ENCODE measurements at places on chromosomes 3 and 15.

DNA sequence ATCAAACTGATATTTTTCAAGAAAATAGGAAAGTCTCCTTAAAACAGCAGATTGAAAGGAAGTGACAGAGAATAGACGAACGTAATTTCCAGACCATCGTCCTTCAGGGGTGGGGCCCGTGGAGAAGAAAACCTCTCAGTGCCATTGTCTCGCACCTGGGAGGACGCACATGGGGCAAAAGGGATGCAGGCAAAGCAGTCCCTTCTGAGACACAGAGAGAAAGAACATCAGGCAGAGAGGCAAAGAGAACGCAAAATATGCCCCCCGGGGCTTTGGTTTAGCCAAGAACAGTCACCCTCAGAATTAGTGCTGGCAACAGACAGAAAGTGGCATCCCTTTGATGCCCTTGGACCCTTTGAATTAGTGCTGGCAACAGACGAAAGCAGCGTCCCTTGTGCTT lies 37.0 kb downstream of the MUC20 start:
- DNase-seq: no peak

GRCh38 chr15:35723852-35724251 lies 177.9 kb upstream of the DPH6 start:
- no peak for DNase-seq

DNA sequence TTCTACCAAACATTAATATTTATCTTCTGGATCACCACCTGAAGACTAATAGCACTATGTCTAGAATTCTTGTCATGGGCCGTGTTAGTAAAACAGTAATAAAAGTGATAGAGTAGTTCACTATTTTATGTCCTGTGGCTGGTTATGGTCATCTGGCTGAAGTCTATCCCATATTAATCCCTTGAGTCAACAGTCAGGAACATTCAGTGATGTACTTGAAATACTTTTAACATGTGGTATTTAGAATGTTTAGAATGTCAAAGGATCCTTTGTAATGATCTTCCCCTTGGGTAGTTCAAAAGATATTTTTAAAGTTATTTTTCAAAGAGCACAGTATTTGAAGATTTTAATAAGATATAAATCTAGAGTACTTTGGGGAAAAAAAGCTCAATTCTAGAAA lies 117.0 kb downstream of the MBNL1 start:
- DNase-seq: no peak

GRCh38 chr15:69725957-69726356 lies 273.3 kb downstream of the RPLP1 start:
- no peak for DNase-seq

DNA sequence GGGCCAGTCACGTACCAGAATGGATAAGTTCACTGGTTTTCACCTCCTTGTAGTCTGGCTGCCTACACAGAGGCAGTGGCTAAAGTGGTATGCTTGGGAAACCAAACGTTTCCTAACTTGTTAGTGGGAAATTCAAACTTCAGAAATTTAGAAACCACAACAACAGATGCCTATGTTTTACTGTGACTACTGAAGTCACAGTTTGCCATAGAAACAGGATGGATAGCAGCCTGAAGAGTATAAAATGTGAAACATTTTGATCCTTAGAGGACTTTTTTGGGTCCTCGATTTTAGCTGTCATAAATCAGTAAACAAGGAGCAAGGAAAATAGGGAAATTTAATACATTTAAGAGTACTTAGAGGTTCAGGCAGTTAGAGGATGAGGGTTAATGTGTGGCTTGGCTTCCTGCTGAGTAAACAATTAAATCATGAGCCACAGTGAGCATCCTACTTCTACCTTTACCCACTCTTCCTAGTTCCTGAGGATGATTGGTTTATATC lies 48.6 kb downstream of the CMSS1 start:
- DNase-seq: no peak

DNA sequence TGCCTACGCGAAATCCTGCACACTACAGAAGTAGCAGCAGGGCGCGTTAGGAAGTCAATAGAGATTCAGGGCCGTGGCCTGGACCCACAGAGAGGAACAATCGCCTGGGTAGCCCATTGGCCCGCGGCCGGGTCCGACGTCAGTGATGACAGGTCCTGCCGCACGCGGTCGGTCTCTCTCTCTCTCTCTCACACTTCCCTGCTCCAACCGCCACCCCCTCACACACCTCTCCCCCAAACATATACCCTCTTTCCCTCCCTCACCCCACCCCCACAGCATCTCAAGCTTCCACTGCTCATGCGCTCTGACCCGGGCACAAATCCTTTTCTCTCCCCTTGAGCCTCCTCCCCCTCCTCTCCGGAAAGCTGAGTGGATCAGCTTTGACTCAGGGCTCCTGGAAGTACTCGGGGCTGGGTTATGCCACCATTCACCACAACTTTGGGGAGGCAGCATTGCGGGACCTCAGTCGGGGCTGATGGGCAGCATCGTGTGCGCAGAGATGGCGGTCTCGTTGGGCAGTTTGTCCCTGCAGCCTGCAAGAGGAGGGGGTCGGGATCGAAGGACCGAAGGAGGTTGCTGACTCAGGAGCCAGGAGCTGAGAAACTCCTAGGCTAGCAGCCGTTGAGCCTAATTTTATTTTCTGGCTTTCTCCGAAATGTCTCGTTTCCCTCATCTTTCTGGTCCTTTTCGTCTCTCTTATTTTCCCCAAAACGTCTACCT lies 9.0 kb downstream of the ZIC4 start:
- no peak for DNase-seq

- DNase-seq: no peak
These were observed 33.8 kb upstream of the RAB11A start for GRCh38 chr15:65835447-65835846.

- DNase-seq: no peak
These were observed 225.2 kb upstream of the PRICKLE2 start for GRCh38 chr3:64450396-64450956.

- DNase-seq: no peak
These were observed 12.2 kb downstream of the ALG1L2 start for GRCh38 chr3:130093741-130094391.

DNA sequence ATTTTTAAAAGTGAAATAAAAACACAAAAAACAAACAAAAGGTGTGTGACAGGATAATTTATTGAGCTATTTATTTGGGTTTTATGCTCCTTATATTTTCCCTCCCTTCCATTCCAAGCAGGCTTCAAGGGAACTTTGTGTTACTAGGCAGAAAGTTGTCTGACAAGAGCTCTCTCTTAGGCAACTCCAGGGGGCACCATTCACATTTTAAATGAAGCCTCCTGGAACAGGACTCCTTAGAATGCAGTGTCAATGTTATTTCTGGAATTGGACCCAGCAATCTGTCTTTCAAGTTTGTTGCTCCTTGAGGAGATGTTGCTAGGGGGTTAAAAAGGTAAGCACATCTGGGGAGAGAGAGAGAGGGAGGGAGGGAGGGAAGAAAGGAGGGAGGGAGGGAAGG lies 5.4 kb upstream of the RFX7 start:
- peak; percentile 65 for DNase-seq

DNA sequence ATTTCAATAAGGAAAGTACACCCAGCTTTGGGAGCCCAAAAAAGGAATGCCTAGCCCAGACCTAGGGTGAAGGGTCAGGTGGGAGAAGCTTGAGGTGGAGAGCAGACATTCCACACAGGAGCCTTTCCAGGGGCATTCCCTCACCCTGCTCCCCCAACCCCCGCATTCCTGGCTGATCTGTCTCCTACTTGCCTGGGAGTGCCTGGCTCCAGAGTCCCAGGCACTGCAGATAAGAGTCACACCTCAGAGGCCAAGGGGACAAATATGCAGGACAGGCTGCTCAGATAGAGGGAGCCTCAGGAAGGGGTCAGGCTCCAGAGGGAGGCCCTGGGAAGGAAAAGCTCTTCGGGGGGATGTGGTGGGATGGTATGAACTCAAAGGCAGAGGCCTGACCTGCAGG lies 20.8 kb upstream of the HCN4 start:
- DNase-seq: no peak

DNA sequence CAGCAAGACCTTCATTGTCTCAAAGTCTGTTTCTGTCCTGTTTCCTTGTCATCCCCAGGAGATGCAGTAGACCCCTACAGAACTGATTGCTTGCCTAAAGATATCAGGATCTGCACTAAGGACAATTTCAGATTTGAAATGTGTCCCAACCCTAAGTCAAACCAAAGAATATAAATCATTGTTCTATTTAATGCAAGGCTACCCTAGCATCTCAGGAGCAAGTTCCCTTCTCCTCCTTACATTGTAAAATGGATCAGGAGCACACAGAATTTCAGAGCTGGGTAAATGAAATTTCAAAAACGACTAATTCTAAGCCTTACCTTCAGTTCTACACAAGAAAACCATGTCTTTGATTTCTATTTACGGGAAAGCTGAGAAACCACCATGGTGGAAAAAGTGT lies 360.9 kb upstream of the KCNH8 start:
- no peak for DNase-seq

DNA sequence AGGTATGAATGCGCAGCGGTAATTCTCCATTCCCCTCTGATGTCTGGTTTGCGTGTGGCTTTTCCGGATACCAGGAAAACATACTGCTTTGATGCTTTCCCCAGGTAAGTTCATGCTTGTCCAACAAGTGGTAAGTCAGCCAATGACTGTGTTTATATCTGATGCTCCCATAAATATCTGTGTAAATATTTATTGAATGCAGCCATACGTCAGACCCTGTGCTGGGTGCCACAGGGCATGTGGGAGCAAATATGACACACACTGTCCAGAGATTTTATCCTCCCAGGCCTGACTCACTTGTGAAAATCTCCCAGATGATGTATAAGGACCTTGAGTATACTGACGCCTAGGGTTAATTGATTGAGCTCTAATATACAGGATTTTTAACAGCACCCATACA lies 29.6 kb upstream of the CEMIP start:
- no peak for DNase-seq

DNA sequence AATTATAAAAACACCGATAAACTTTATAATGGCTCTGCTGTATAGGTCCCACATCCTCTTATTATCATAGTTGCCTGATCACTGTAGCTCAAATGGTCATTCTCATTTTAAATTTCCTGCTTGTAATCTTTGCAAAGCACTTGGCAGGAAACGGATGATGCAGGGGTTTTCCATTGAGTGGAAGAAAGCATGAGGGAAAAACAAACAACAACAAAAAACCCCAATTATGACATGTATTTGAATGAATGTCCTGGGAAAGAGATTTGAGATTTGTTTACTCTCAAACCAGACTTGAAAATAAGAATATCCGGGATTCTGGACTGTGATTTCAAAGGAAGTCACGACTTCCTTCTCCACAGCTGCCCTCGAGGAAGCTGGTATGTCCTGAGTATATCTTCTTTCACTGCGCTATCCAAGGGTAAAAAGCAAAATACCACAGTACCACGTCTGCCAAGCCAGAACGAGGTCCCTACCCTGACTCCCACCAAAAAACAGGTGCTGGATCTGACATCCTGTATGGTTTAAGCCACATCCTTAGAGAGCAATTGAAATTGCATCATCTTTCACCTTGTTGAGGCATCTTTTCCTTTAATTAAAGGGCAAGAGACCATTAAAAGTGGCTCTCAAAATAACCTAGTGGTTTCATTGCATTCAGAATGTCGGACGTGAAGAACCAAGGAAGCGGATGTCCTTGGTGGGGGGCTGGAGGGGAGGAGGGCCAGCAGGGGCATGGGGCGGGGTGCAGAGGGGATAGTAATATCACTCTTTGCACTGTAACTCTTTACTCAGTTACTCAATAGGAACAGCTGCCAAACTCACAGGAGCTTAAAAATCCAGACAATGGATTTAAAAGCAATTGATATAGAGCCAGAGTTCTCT lies 13.5 kb upstream of the TIPIN start:
- no peak for DNase-seq

DNA sequence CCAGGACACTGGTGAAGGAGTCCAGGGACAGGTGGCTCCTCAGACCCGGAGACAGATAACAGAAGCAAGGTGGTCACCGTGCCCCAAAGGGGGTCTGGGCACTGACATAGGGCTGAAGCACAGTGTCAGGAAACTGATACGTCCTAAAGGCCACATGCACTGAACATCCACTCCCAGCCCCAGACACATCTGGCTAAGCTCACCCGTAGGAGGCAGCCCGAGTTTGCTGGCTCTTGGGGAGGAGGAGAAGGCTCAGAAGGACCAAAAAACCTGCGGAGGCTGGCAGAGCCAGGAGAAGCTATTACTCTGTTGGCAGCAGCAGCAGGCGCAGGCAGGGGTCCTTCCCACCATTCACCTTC lies 1.2 kb downstream of the CACNA2D2 start:
- DNase-seq: no peak

DNA sequence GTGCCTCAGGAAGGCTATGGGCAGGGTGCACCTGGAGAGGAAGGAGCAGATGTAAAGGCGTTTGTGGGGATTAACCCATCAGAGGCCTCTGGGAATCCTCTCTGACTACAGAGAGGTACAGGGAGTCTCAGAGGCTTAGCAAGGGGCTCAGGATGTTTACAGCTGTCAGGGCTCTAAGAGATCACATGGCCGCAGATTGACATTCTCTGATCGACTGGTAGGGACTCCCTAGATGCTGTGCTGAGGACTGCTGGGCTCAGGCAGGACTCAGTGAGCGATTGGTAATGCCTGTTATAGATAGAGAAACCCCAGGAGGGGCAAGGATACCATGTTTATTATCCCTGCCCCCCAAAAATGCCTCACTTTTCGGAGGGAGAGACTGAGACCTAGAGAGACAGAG lies 103.5 kb downstream of the CORO2B start:
- DNase-seq: no peak

GRCh38 chr3:71589132-71589531 lies 5.6 kb upstream of the FOXP1 start:
- no peak for DNase-seq

DNA sequence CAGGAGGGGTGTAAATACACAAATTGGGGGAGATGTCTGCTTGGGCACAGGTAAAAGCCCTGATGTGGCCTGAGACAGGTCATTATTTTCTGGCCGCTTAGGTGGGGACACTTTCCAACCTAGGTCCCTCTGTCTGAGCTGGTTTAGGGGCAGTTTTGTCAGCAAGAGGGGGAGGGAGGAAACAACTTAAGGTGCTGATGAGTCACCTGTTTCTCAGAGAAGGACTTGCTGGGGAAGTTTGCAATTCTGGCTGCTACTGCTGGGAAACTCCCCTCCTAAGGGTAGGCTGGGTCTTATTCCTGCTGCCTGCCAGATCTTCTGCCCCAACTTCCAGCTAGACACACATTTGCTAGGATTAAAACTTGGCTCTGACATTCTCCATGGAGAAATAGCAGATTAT lies 4.8 kb upstream of the RHOV start:
- no peak for DNase-seq

DNA sequence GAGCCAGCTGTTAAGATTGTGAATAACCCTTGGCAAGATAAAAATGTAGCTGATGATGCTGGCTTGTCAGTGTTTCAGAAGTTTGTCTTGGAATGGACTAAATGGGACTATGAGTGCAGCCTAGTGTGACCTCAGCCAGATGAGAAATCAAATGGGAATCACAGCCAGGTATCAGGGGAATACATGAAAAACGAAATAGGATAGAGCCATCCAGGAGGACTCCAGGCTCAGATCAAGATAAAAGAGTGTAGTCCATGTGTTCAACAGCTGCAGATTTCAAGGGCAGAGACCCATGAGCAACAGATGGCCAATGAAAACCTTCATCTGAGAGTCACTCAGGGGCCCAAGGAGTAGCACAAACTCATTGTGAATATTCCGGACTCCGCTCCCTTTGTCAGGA lies 1080.9 kb upstream of the CADM2 start:
- DNase-seq: no peak

All from hematopoietic multipotent progenitor cell treated with erythropoietin and hydrocortisone succinate and interleukin-3 and kit ligand, for 17 days (in vitro differentiated cells).